ENCODE measurements at places on chromosomes 11 and 22.

GRCh38 chr11:6200975-6201374, 2.0 kb downstream of the OR52W1 start:
- DNase-seq: no peak

GRCh38 chr22:36977401-36977861, 41.8 kb downstream of the TST start:
- peak; percentile 87 for DNase-seq

- DNase-seq: no peak
These were observed 2.6 kb upstream of the PATL1 start for GRCh38 chr11:59671471-59671870.

- no peak for DNase-seq
These were observed 2.2 kb downstream of the BRD1 start for GRCh38 chr22:49825436-49825835.

GRCh38 chr11:94147433-94147845, 18.8 kb downstream of the PANX1 start:
- no peak for DNase-seq

DNA sequence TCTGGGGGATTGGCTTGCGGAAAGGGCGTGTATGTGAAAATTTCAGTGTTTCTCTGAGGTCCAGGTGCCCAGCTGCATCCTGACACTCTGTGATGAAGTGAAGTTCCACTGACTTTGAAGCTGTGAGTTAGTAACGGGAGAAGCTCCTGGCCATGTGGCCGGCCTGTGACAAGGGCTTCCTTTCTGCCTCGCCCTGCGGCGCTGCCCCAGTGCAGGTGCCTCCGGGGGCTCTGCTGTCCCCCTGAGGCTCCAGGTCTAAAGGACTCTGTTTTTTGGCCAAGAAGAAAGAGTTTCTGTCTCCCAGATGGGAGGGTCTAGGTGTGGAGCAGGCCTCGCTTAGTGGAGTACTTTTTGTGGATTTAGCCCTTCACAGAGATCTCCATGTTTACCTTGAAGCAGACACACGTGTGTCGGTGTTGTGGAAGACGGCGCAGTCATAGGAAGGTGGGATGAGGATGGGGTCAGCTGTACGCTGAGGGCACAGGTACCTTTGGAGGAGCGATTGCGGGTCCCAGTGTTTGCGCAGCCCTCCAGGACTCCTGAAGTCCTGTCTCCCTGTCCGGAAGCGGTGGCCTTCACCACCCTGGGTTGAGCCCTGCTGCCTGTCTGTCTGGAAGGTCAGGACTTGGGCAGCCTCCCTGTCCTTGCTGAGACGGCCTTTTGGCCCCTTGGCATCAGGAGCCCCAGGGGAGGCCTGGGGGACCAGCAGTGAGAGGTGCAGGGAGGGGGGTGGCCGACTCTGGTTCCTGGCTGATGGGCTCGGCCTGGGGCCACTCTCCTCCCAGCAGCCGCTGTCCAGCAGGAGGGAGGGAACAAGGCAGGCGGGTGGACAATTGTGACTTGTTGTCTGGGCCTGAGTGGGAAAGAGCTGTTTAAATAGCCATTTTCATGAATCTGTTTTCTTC, 1249.3 kb downstream of the BRD1 start:
- DNase-seq: no peak

DNA sequence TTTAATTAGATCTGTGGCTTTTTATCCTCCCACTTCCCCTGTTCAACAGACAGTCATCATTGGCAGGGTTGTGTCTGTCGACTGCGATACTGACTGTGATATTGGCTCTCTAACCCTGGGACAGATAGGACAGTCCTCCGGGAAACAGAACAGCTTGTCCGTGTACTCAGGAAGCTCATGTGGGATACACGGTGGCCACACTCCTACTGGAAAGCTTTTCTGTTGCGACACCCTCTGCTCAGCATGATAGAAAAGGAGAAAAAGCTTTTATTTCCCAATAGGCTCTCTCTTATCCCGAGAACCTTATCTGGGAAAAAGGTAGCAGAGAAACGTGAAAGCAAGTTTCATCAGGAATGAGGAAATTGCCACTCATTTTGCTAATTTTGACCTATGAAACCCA, 60.4 kb upstream of the HSPA8 start:
- DNase-seq: no peak

- DNase-seq: no peak
These were observed 26.6 kb downstream of the LRRC10B start for GRCh38 chr11:61534933-61535839.

DNA sequence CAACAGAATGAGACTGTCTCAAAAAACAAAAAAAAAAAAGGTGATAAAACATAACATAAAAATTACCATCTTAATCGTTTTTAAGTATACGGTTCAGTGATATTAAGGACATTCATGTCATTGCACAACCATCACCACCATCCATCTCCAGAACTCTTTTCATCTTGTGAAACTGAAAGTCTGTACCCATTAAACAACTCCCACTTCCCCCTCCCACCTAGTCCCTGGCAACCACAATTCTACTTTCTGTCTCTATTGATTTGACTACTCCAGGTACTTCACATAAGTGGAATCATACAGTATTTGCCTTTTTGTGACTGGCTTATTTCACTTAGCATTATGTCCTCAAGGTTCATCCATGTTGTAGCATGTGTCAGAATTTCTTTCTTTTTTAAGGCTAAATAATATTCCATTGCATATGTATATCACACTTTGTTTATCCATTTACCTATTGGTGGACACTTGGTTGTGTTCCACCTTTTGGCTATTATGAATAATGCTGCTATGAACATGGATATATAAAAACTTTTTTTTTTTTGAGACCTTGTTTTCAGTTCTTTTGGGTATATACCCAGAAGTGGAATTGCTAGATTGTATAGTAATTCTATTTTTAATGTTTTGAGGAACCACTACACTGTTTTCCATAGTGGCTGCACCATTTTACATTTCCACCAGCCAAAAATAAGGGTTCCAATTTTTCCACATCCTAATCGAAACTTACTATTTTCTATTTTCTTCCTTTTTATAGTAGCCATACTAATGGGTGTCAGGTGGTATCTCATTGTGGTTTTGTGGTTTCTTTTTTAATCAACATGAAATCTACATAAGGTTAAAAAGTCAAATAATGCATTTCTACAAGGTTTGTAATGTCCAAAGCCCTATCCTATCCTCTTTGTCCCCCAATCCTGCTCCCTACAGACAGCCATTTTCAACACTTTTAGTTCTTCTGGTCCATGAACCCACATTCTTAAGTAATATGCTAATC, 23.4 kb upstream of the PIK3C2A start:
- peak; percentile 52 for DNase-seq

DNA sequence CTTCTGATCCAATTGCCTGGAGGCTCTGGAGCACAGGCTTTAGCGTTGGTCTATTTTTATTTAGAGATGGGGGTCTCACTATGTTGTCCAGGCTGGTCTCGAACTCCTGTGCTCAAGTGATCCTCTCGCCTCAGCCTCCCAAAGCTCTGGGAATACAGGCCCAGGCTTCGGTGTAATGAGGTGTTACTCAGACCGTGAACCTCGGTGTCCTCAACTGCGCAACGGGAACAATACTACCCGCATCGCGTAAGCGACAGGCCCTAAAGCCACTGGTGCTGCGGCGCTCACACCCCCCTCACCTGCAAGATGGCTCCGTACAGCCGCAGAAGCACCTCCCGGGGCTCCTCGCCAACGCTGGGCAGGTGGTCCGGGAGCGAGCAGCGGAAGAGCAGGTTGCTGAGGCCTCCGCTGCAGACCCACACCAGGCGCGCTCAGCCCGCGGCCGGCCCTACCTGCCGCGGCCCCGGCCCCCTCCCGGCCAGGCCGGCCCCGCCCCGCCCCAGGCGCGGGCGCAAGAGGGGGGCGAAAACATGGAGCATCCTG, 628 bp downstream of the CHKB start:
- peak; percentile 33 for DNase-seq

DNA sequence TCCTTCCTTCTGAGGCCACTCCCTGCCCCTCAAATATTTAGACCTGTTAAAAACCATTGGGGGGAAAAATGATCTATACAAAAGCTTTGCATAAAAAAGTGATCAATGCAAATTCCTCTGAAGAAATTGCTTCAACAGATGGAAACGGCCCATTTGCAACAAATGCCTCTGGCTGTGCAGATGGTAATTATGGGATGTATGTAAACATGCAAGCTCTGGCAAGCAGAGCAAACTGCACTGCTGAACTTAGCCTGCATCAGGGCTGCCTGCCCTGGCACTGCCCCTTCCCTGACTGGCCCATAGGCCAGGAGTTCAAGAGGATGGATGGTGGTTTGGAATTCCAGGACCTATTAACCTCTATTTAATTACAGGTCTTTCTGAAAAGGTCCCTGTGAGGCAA, 388.7 kb downstream of the MIAT start:
- DNase-seq: no peak

GRCh38 chr11:104968355-104968855, at the start of gene CASP4:
TSS of gene CASP4 (minus strand) at chr11:104968574. CDS start at chr11:104968525, 49 bp downstream.
- no peak for DNase-seq

GRCh38 chr11:44568331-44568657, 2.8 kb downstream of the CD82 start:
- DNase-seq: no peak

DNA sequence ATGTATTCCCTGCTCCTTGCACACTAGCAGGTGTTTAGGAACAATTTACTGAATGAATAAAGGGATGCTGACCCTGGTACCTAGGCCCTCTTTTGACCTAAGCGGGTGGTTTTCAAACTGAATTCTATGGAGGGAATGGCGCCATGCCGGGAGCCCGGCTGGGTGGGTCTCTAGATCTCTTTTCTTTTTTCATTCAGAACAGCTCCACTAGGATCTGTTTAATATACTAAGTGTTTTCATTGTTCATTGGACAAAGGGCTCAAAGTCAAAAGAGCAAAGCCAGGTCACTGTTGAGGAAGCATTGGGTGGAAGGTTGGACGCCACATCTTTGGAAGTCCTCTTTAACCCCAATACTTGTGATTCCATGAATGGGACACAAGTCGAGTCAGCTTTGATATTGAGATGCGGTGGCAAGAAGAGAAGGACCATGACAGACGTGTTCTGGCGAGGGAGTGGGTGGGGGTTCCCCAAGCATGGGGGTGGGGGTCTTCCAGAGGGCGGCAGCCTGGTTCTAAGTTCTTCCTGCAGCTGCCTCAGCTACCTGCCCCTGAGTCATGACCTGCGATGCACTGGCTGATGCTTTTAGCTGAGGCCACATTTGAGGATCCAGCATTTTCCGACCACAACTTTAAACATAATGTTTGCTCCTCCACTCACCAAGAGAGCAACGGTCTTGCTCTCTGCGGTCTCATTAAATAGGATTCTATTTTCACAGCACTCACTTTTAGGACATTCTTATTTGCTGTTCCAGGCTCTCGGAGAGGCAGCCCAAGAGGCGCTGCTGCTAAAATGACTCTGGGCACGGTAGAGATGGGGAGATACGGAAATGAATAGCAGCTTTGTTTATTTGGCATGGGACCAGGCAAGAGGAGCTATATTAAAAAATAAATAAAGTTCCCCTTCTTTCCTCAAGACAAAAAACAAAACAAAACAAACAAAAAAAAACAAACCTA, 100.6 kb downstream of the FBXO7 start:
- DNase-seq: no peak

GRCh38 chr11:103800406-103801114, 235.9 kb upstream of the DDI1 start:
- no peak for DNase-seq

DNA sequence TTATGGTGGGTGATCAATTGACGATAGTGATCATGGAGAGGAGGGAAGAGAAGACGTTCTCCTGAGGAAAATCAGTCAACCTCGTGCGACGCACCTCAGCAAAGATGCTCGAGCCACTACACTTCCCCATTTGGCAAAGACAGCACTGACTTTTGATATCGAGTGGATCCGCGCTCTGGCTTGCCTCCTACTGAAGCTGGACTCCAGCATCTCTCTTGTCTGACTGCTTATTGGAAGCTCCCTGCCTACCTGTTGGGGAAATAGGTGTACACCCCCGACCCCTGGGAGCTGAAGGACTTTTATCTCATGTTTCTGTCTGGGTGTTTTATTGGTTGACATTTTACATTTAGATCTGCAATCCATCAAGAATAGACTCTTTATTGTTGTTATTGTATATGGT, 476.8 kb upstream of the B3GAT1 start:
- DNase-seq: no peak

GRCh38 chr11:19713196-19714021, 772 bp downstream of the NAV2 start:
- DNase-seq: no peak

DNA sequence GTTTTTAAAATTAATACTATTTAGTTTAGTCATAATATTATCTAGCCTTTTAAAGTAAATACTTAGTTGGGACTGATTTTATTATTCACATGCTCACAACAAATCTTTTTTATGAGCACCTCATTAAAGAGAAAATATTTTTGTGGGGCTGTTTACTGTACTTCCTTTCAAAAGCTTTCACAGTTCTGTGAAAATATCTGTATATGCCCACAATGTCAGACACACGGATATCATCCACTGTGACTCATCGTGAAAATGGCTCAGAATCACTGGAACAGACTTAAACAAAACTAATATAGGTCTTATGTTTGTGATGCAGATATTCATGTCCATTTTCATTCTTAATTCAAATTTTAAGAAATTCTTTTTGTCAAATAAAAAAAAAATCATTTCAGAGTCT, 305.2 kb downstream of the RAB38 start:
- DNase-seq: no peak

- no peak for DNase-seq
These were observed 18.1 kb upstream of the BDNF start for GRCh38 chr11:27718346-27718862.

GRCh38 chr22:39148727-39149535, 3.5 kb downstream of the CBX7 start:
- peak; percentile 70 for DNase-seq

DNA sequence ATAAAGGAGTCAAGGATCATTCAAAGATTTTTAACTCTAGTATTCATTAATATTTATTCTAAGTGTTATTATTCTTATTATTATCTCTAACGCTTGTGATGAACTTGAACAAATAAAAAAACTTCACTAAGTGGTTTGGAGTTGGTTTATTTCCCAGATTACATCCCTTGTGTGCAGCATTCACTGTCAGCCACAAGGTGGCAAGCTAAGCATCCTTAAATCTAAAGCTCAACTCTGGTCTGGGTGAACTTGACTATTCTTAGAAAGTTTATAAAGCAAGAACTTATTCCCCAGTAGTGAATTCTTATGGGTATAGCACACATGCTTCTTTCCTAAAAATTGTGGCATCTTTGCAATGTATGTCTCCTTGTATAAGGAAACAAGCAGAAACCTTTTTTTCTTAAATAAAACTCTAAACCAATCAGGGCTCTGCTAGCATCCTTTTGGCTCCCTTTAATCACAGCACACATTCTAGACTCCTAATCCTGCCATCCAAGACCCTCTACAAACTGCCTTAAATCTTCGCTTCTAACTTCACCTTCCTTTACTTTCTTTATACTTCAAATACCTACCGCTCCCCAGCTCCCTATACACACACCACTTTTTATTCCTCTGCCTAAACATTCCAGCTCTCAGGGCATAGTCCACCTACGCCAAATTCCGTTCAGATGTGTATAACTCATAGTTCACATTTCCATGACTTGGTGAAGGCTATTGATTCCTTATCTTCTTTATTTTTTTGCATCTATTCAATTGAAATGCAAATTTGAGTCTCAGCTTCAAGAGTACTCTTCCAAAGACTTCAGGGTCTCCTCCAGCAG, 1068.8 kb downstream of the DLG2 start:
- no peak for DNase-seq
